Stimulated activated CD8-positive, alpha-beta memory T cell treated with anti-CD3 and anti-CD28 coated beads, Interleukin-4, amount 100 ng/mL, for 1 hour (primary cell): ENCODE measurements at places on chromosomes 13 and 19.

DNA sequence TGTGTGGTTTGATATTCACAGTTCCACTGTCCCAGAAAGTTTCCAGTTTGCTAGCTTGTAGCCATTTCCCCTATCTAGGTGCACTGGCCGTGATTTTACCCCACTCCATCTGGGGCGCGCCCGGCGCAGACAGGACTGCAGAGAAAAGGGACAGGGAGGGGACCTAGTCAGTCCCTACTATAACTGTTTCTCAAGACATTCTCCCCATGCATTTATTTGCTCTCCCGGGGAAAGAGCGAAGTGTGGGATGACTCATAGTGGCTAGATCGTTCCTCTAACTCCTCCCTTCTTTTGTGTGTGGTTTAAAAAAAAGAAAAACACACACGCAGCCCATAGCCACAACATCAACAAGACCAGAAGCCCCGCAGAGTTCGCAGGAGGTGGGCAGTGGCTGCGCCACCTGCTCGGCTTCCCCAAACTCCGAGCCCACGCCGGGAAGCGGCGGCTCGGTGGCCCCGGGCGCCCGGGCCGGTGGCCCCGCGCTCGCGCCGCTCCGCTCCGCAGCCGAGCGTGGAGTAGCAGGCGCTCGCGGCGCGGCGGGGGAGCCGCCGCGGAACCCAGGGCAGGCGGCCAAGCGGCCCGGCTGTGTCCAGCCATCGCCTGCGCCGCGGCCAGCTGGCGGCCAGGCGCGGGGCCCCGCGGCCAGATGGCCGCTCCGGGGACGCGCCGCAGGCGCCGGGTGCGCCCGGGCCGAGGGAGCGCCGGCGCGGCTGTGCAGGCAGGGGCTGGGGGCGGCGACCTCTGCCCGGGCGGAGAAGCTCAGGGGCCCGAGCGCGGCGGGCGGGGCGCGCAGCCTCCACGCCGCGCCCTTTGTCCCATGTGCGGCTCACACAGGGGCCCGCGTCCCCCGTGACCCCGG lies 653 bp downstream of the TMTC4 start:
- DNase-seq: peak; percentile 14

GRCh38 chr13:80235967-80236302 lies 105.0 kb downstream of the SPRY2 start:
- no peak for DNase-seq

DNA sequence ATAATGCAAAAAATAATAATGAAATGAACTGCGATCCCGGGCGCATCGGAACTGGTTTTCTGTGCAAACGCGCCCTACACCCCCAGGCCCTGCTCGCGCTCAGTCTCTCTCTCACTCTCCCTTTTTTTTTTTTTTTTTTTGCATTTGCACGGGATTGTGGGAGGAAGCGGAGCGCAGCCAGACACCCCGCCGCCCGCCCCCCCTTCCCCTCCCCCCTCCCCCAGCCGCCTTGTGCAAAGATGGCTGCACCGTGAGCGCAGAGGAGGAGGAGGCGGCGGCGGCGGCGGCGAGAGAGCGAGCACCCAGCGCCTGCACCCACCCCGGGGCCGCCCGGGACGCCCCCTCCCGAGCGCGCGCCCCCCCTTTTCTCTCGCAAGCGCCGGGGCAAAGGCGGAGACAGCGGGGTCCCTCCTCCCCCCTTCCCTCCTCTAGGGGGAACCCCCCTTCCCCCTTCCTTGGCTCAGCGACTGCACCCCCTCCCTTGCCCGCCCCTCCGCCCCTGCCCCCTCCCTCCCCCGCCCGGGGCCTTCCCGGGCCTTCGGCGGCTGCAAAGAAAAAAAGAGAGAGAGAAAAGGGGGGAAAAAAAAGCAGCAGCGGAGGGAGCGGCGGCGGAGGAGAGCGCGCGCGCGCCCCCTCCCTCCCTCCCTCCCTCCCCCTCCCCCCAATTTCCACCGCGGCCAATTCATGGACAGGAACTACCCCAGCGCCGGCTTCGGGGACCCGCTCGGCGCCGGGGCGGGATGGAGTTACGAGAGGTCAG lies at the start of gene PRR12:
PRR12 (plus strand) TSS at position 212 of the 760 bp plus-strand sequence; CDS start at position 685, 473 bp downstream.
- no peak for DNase-seq

- DNase-seq: no peak
Observed at GRCh38 chr19:41128692-41129091, 14.5 kb downstream of the CYP2F1 start.

- peak; percentile 91 for DNase-seq
Observed at GRCh38 chr19:41439441-41440222, at the start of gene DMAC2. Gene DMAC2, minus strand, starts transcription at chr19:41439912. Its CDS starts 13 bp downstream, at chr19:41439899.

- no peak for DNase-seq
Observed at GRCh38 chr13:54241719-54242118, 1213.1 kb downstream of the OLFM4 start.

DNA sequence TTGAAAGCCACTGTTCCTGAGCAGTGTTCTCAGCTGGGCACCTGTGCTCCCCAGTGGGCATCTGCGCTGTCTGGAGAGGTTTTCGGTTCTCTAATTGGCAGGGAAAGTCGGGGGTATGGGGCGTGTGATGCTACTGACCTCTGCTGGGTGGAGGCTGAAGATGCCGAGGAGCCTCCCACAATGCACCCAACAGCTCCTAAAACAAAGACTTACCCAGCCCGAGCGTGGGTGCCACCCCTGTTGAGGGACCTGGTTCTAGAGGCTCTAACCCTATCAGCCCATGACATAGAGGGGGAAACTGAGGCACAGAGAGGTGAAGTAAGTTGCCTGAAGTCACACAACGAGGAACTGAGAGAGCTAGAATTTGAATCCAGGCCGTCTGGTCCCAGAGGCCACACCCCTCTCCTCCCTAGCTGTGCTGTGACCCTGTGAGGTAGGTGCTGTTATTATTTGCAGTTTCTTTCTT lies 2.3 kb downstream of the SPACA4 start:
- peak; percentile 18 for DNase-seq

DNA sequence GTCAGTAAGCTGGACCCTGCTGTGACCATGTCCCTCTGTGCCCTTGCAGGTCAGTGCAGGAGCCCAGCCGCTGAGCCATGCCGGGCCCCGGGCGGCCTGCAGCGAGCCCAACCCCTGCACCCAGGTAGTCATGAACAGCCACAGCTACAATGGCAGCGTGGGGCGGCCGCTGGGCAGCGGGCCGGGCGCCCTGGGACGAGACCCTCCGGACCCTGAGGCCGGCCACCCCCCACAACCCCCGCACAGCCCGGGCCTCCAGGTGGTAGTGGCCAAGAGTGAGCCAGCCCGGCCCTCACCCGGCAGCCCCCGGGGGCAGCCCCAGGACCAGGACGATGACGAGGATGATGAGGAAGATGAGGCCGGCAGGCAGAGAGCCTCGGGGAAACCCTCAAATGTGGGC lies 6.9 kb downstream of the KCNN1 start:
- DNase-seq: no peak

GRCh38 chr13:33334831-33335230 lies 49.3 kb upstream of the STARD13 start:
- DNase-seq: no peak
